ENCODE measurements at places on chromosomes 11 and 22. TPM values are rescaled to one million over a fixed set of nuclear protein-coding genes. Genes with fewer than 3 reads are reported as not detected.

The LRRN4CL gene
- 0.38 TPM for total RNA-seq

DNA sequence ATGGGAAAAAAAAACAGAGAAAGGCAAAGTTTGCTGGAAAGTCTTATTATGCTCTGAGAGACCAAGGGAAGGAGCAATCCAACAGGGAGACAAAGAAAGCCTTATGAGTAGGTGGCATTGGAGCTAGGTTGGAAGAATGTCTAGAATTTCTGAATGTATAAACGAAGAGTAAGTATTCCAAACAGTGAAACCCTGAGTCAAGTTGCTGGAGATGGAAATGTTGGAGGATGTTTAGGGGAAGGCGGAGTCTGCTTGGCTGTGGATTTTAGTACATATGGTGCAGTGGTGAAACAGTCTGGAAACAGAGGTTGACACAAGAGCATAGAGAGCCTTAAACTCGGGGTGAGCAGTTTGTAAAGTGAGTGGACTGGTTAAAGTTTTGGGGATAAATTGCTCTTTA, 314.8 kb upstream of the CADM1 start:
- H3K4me3 ChIP-seq: no peak overlapping the region
- no peaks in the 10 kb centered on the region for H3K27me3 ChIP-seq
- no peak overlapping the region for H3K27ac ChIP-seq
- no peaks in the 10 kb centered on the region for H3K4me1 ChIP-seq

DNA sequence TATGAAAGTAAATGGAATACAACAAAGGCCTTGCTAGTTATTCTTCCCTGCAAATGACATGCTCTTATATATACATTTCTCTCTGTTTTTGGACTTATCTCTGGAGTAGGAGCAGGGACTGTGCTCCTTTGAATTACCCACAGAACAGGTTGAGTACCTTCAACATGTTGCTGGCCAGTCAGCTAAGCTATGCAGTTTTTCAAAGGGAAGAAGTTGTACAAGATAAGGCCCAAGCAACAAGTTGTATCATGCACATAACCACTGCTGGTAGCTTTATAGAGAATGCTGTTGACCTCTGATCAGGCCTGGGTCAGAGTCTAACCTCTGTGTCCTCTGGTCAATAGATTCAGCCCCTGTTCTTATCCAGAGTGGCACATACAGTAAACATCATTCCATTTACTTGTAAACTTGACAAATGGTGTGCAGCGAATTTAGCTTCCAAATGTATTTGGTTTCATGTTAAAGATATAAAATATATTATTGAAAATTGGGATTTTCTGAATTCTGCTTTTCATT, 99.6 kb downstream of the C11orf87 start:
- no peak overlapping the region for H3K4me3 ChIP-seq
- H3K36me3 ChIP-seq: no peaks in the 10 kb centered on the region

DNA sequence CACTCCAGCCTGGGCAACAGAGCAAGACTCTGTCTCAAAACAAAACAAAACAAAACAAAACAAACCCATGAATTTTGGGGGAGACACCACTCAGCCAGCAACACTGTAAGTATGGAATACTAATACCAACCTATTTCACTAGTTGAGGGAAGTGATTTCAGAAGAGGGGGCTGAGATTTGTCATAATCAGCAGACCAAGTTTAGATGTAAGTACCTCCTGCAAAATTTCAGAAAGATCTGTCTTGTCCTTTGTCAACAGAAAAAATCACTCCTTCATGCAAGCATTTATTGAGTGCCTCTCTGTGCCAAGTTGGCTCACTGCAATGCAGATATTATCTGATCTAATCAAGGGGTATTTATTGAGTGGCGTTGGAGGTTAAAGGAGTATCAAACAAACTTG, 23.4 kb upstream of the ADA2 start:
- H3K4me1 ChIP-seq: peaks cover 25% of the 10 kb centered on the region
- no peak overlapping the region for H3K4me3 ChIP-seq
- no peak overlapping the region for H3K27ac ChIP-seq
- DNase-seq: no peak
- no peaks in the 10 kb centered on the region for H3K27me3 ChIP-seq

GRCh38 chr22:27679693-27680488, 121.7 kb downstream of the MN1 start:
- H3K4me3 ChIP-seq: no peak overlapping the region
- H3K27me3 ChIP-seq: peaks cover 24% of the 10 kb centered on the region
- DNase-seq: no peak
- no peak overlapping the region for H3K27ac ChIP-seq
- H3K36me3 ChIP-seq: no peaks in the 10 kb centered on the region
- no peaks in the 10 kb centered on the region for H3K4me1 ChIP-seq

- no peaks in the 10 kb centered on the region for H3K36me3 ChIP-seq
- no peaks in the 10 kb centered on the region for H3K4me1 ChIP-seq
- peaks cover under 1% of the 10 kb centered on the region for H3K27me3 ChIP-seq
- H3K4me3 ChIP-seq: no peak overlapping the region
Measured at GRCh38 chr11:101870510-101870909, 44.3 kb upstream of the CEP126 start.

DNA sequence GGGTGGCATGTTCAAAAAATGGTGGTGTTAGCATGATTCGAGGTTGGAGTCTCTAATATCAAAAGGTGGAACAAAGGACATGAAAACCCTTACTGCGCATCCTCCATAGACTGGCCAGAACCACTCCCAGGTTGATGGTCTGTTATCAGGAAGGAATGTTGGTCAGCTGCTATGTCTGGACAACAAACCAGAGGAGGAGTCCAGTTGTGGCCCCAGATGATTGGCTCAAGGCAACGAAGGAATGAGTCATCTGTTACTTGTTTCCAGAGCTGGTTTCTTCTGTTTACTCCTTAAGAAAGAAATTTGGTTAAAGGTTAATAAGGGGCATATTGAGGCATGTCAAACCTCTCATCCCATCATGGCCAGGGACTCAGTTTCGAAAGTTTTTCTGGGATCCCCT, 56.8 kb upstream of the GRIA4 start:
- H3K36me3 ChIP-seq: no peaks in the 10 kb centered on the region
- no peak overlapping the region for H3K27ac ChIP-seq
- no peaks in the 10 kb centered on the region for H3K27me3 ChIP-seq
- DNase-seq: no peak
- H3K4me1 ChIP-seq: no peaks in the 10 kb centered on the region
- H3K4me3 ChIP-seq: no peak overlapping the region

The MUC5AC gene
- not detected for total RNA-seq

- H3K4me3 ChIP-seq: peak overlapping the region; percentile 59
- H3K27me3 ChIP-seq: peaks cover 19% of the 10 kb centered on the region
- H3K36me3 ChIP-seq: no peaks in the 10 kb centered on the region
- H3K27ac ChIP-seq: no peak overlapping the region
Measured at GRCh38 chr22:20965888-20966855, 883 bp upstream of the AIFM3 start.

The KRTAP5-11 gene
- total RNA-seq: not detected

GRCh38 chr22:40265783-40266182, 80.5 kb upstream of the ADSL start:
- peak overlapping the region; percentile 31 for H3K27ac ChIP-seq
- peak overlapping the region; percentile 10 for H3K4me3 ChIP-seq
- DNase-seq: no peak

The SORL1 gene
- 66.3 TPM for total RNA-seq

The PIH1D2 gene
- total RNA-seq: 0.36 TPM

DNA sequence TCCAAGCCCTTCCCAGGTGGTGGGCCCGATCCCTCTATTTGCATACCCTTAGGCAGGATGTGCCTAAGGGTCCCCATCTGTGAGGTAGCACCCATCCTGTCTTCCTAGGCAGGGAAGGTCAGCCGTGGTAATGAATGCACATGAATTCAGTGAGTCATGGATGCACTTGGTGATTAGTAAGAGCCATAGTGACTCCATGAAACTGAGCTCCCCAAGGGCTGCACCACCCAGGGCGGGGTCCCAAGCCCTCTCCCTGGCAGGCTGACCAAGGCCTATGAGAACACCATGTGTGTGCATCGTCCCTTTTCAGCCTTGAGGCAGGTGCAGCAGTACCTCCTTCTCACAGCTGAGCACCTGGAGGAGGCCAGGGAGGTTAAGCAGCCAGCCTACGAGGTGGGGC, 15.6 kb upstream of the SUSD2 start:
- H3K36me3 ChIP-seq: peaks cover 4% of the 10 kb centered on the region
- no peaks in the 10 kb centered on the region for H3K27me3 ChIP-seq
- H3K4me1 ChIP-seq: peaks cover 3% of the 10 kb centered on the region
- no peak overlapping the region for H3K27ac ChIP-seq
